NCI-H460 (cell line): ENCODE measurements at places on chromosomes 12 and 14.

DNA sequence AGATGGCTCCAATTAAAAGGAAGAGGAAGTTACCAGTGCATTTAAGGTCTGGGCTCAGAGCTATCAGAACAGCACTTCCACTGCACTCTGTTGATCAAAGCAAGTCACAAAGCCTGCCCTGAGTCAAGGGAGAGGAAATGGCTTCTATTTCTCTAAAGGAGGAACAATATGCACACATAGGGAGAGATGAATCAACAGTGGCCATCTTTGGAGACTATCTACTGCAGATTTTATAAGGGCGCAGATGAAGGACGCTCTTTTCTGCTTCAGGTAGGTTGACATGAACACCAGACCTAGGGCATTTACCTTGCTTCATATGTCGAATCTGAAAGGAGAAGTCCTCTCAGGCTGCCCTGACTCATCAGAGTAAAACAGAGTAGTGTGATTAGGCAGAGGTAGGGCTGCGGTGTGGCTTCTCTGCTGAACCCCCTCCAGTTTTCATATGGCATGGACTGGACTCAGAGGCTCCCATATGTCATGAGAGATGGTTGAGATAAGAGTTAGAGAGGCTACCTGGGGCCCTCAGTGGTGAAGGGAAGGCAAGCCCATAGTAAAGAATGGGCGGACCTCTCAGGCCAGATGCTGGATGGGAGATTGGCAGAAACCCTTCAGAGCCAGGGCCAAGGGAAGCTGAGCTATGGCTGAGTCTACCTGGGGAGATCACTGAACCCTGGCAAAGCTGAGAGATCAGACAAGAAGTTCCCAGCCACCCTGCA, 84.4 kb downstream of the ARF6 start:
- DNase-seq, result no peak

DNA sequence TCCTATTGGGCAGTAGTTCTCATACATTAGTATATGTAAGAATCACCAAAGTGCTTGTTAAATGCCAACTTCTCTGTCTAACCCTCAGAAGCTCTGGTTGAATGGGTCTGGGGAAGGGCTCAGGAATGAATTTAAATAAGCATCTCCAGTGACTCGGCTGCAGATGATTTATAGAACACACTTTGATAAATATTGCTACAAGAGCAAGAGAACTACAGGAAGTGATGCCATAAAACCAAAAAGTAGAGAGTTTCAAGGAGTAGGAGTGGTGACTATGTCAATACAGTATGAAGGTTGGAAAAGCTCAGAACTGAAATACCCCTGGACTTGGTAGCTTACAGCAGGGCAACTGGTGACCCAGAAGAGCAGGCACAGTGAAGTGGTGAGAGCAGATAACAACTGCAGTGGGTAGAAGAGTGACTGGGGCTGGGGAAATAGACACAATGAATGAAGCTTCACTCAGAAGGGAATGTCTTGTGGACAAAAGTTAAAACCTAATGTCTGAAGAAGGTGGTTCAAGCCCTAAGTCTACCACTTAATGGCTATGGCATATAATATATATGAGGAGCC, 8.0 kb upstream of the PLEKHA5 start:
- no peak for DNase-seq

DNA sequence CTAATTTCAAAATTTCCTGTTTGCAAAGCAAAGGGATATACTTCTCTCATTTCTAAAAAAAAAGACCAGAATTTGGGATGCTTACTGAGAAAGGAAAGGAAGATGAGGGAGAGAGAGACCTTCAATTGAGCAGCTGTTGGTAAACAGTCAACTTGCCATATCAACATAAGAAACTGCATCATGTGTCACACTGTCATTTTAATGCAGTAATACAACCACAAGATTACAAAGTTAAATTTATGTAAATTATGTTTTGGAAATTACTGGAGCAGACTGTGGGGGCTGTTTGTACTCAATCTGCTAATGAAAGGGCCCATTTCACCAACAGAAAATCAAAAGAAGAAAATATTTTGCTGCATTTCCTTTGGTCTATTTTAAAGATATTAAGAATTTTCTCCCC, 370.4 kb upstream of the TMPO start:
- DNase-seq, result no peak

- no peak for DNase-seq
Measured at GRCh38 chr12:32836710-32837109, 59.9 kb downstream of the PKP2 start.

DNA sequence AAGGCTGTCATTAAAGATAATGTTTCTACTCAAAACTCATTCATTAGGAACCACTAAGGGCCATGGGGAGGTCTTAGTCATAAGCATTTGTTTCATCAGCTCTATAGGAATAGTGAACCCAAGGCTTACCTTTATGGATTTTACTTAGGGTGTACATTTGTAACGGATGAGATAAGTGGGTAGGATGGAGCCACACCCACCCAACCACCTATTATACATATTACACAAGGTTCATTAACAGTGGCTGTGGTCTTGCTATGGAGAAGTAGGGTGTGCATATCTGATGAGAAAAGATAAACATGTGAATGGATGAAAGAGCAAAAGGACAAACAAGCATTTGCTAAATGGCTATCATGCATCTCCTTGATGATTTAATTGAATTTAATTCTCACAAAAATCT, 39.6 kb upstream of the ITPR2 start:
- DNase-seq, result no peak

DNA sequence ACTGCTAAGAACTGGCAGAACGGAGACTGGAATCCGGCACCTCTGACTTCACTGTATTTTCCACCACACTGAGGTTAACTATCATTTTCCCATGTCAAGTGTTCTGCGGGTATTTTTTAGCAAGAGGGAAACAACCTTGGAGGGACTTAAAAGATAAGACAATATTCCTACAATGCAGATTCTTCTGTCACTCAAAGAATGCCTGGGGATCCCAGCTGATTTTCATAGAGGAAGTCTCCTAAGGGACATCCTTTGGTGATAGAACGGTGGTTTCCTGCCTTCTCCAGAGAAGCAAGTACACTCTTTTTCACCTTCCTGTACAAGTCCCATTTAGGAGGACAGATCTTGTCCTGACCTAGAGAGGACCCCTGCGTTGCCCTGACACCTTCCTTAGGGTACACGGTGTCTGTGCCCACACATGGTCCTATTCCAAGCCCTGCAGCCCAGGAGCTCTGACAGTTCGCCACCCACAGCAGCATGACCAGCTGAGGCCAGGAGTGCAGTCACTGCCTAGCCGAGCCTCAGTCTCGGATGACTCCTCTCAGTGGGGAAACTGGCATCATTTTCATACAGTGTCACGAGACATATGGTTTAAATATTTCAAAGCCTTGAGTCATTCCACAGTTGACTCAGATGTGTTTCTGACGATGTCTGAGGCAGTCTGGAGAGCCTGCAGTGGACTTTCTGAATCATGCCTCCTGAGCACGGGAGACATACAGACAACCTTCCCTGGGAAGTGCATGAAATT, 181.3 kb upstream of the FKBP4 start:
- peak; percentile 2 for DNase-seq

GRCh38 chr14:84856751-84857534, 673.0 kb upstream of the FLRT2 start:
- DNase-seq, result no peak

DNA sequence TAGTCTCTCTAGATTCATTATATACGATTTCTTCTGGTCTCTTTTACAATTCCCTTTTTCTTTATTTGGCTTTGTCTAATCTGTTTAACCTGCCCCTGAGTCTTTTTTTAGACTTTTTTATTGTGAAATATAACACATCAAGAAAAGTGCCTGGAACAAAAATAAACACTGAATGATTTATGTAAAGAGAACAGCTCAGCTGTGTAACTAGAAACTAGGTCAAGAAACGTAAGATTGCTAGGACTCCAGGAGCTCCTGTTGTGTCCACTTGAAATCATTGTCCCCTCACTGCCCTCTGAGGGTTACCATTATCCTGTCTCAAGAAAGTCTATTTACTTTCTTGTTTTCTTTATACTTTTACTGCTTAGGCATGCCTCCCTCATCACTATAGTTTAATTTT, 23.1 kb downstream of the EXD2 start:
- DNase-seq, result no peak

- DNase-seq, result no peak
Measured at GRCh38 chr12:116259800-116260577, 17.5 kb downstream of the MED13L start.

DNA sequence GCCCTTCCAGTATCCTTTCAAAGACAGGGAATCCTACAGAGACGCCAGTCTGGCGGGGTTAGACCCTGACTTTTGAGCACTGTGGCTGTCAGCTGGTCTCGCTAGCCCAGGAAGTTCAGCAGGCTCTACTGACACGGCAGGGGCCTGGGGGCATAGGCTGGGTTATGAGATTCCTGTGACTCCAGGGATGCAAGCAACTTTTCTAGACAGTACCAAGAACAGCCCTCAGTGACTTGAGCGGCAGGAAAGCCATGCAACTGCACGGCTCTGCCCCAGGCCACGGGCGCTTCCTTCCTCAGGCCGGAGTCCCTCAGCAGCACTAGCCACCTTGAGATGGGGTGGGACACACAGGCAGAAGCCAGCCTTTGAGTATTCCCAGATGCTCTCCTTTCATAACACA, 5.1 kb upstream of the SIVA1 start:
- no peak for DNase-seq

GRCh38 chr12:122929812-122930211, 33.9 kb upstream of the VPS37B start:
- DNase-seq, result no peak

DNA sequence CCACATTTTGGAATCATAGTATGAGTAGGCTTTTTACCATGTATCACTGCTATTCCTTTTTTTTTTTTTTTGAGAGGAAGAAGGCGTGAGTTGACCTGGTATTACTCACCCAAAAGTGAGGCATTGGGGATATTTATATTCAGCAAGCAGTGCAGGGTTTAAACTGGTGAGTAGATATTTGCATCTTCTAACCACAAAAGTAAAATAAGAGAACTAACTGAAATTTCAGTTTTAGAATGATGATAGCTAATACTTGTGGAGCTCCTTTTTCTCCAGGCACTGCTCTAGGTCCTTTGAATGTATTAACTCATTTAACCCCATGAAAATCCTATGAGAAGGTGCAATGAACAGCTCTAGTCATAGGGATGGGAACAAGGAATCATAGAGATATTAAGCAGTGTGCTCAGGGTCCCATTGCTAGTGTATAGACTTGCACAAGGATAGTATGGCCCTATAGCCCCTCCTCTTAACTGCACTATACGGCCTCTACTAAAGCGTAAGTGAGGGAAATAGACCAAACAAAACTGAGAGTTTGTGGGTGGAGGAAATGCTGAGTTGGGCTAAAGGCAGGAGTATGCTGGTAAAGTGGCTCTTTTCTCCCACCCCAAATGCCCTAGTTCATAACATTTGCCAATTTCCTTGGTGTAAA, 104.3 kb upstream of the MAX start:
- no peak for DNase-seq

DNA sequence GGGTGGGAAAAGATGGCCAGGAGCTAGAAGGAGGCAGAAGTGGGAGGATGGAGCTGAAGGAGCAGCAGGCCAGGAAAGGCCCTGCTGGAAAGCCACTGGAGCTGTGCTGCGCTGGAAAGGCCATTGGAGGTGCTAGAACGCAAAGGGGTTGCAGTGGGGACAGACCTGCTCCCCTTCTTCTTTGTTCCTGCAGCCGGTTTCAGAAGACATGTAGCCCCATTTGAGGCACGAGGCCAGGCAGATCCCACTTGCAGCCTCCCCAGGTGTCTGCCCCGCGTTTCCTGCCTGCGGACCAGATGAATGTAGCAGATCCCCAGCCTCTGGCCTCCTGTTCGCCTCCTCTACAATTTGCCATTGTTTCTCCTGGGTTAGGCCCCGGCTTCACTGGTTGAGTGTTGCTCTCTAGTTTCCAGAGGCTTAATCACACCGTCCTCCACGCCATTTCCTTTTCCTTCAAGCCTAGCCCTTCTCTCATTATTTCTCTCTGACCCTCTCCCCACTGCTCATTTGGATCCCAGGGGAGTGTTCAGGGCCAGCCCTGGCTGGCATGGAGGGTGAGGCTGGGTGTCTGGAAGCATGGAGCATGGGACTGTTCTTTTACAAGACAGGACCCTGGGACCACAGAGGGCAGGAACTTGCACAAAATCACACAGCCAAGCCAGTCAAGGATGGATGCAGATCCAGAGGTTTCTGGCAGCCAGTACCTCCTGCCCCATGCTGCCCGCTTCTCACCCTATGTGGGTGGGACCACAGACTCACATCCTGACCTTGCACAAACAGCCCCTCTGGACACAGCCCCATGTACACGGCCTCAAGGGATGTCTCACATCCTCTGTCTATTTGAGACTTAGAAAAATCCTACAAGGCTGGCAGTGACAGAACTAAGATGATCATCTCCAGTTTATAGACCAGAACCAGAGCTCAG, 2.3 kb upstream of the GPR162 start:
- DNase-seq, result no peak

DNA sequence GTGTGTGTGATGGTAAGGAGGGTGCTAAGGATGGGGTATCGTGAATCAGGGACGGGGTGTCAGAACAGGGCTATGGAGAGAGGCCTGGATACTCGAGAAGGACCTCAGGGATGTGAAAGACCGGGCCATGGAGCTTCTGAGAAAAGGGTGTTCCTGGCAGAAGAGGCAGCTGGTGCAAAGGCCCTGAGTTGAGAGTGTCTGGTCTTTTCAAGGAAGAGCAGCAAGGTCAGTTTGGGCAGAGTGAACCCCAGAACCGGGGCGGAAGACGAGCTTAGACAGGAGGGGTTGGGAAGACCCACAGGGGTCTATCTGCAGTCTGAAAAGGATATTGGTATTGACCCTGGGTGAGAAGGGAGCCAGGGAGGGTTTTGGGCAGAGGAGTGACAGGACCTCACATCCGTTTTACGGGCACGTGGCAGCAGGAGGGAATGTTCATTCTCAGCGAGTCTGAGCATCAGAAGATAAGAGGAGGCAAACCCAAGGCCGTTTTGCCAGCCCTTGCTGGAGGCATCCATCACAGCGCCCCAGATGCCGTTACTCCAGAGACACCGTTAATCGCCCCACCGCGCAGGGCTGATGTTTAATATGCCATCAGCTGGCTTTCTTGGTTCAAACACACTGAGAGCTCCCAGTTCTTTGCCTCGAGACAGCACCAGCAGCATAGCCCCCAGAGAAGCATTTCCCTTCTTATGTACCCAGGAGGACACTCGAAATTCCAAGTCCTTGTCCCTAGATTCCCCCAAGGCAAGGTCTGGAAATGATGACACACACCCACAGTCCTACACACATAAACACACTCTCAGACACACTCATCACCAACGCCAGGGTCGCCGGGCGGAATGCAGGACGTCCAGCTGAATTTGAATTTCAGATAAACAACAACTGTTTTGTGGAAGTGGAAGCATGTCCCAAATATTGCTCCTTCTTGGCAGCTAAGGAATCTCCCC, 41.4 kb upstream of the EML1 start:
- no peak for DNase-seq

- no peak for DNase-seq
Measured at GRCh38 chr12:105334001-105334400, 3.5 kb downstream of the C12orf75 start.

- no peak for DNase-seq
Measured at GRCh38 chr12:84421103-84421502, 491.5 kb downstream of the SLC6A15 start.

- no peak for DNase-seq
Measured at GRCh38 chr12:128336204-128337070, 69.5 kb downstream of the TMEM132C start.

GRCh38 chr12:29320295-29321085, 60.5 kb downstream of the ERGIC2 start:
- no peak for DNase-seq

GRCh38 chr12:92046557-92047392, 98.9 kb downstream of the BTG1 start:
- no peak for DNase-seq

GRCh38 chr12:6582196-6582595, 14.1 kb upstream of the NOP2 start:
- DNase-seq, result no peak
